Stimulated activated CD4-positive, alpha-beta T cell treated with anti-CD3 and anti-CD28 coated beads, Interleukin-4, amount 100 ng/mL, for 48 hours (primary cell): ENCODE measurements at places on chromosomes 7 and 10.

- DNase-seq, result no peak
These were observed 41.0 kb upstream of the CDK1 start for GRCh38 chr10:60737242-60737641.

- no peak for DNase-seq
These were observed 74.3 kb upstream of the MKX start for GRCh38 chr10:27819781-27820531.

- no peak for DNase-seq
These were observed 97.4 kb downstream of the RAB18 start for GRCh38 chr10:27601503-27601902.

GRCh38 chr10:5805260-5805659, 8.0 kb downstream of the GDI2 start:
- DNase-seq, result no peak
